ENCODE measurements at places on chromosomes 3 and 15.

GRCh38 chr15:63490345-63491034, 13.9 kb upstream of the USP3 start:
- no peak for DNase-seq

DNA sequence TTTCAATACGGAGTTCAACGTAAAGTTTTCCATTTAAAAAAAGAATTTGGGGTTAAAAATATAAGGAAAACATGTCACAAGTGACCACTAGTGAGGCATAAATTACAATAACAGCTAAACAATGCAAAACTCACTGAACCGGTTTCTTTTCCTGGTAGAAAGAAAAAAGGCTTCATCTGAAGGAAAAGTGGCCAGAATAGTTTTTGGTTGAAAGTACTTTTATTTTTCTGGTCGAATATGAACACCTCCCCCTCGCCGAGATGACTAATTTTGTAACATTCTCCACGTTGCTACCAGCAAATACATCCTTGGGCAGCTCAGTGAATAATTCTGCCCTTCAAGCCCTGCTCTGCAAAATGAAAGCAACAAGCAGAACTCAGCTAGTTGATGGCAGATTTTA, 3.9 kb upstream of the SRGAP3 start:
- no peak for DNase-seq

DNA sequence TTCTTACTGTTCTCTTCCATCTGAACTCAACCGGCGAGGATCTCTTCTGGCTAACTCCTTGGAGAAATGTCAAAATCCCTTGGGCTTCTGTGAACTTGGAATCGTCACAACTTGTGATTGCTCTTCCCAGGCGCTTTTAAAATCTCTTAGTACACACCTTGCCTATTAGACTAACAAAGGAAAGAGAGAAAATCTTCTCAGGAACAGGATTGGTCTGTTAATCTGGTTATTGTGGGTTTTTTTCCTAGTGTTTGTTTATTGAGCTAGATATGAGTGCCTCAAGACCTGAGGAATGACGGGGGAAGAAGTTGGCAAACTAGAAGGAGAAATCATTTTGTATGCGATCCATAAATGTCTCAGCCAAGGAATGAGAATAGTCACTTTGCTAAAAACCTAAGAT, at the start of gene ATP13A5:
Gene ATP13A5, minus strand, starts transcription at position 48 of the 400 bp plus-strand sequence. Its CDS starts 28 bp downstream, at position 20.
- DNase-seq = no peak

GRCh38 chr3:14441920-14442300, 39.5 kb downstream of the SLC6A6 start:
- no peak for DNase-seq

DNA sequence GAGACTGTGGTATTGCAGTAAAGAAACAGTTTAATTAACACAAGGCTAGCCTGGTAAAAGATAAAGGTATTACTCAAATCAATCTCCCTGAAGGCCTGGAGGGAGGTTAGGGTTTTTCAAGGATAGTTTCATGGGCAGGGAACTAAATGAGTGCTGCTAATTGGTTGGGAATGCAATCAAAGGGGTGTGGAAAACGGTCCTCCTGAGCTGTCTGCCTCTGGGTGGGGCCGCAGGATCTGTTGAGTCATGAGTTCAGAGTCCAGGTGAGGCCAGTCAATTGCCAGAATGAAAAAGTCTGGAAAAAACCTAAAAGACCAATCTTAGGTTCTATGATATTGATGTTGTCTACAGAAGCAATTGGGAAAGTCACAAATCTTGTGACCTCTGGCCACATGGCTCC, 293.2 kb downstream of the MCTP2 start:
- DNase-seq = no peak

GRCh38 chr15:64717130-64717529, 58.3 kb downstream of the RBPMS2 start:
- no peak for DNase-seq

GRCh38 chr3:192750201-192750600, 22.9 kb upstream of the FGF12 start:
- no peak for DNase-seq

DNA sequence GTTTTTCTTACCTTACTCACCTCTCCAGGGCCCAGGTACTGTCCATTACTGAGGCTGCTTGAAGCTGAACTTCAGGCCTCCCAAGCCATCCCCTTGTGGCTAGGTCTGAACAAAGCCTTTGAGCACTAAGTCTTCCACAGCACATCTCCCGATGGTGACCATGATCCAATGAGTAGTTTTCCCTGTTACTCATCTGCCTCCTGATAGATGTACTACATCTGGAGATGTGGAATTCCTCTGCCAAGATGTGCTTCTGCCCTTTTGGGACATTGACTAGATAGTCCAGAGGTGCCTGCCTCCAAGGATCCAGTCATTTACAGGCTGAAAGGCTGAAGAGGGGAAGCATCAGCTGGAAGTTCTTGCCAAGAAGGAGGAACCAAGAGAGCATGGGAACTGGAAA, 28.9 kb upstream of the SLC35G2 start:
- DNase-seq = no peak

- no peak for DNase-seq
Measured at GRCh38 chr15:62240121-62241096, 75.3 kb upstream of the C2CD4B start.

- no peak for DNase-seq
Measured at GRCh38 chr15:91331581-91331980, 231.5 kb downstream of the SV2B start.

All from T-helper 9 cell (primary cell).